NCI-H526 (cell line): ENCODE measurements at places on chromosomes 7 and 10.

DNA sequence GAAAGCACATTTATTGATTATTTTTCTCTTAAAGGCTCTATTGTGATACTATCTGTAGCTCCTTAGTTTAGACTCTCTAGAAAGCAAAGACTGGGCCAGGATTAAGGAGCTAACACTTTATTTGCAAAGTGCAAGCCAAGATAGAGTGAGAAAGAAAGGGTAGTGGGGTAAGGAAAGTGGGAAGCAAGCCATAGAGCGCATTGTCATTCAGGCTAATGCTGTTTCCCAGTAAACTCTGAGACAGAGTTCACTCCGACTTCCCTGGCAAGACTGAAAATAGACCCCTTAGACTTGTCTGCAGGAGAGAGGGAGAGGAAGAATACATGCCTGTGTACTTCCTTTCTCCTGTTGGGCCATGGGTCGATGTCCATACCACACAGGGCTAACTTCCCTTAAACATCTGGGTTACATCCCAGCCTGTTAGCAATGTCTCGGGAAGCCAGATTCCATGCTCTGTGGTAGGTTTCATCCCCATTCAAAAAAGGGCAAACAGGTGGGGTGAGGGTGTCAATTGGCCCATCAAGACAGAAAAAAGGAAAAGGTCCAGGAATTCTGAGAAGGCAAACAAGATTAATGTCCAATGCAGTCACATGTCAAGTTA lies 875.8 kb upstream of the CELF2 start:
- DNase-seq, result no peak

DNA sequence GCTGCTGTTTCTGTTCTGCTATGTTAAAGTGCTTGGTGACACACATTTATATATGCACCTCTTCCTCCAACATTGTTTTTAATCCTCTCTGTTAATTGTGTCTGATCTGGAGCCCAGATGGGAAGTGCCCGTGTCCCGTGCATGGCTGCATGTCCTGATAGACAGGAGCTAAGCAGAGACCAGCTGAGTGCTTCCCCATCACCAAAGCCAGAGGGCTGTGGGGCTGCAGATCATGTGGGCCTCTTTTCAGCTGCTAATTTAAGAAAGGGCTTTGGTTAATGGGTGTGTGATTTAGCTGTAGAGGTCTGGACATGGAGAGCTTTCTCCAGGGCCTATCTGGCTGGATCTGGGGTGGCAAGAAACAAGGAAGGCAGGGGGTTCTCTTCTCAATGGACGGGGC lies 96.5 kb upstream of the NPS start:
- DNase-seq, result no peak

DNA sequence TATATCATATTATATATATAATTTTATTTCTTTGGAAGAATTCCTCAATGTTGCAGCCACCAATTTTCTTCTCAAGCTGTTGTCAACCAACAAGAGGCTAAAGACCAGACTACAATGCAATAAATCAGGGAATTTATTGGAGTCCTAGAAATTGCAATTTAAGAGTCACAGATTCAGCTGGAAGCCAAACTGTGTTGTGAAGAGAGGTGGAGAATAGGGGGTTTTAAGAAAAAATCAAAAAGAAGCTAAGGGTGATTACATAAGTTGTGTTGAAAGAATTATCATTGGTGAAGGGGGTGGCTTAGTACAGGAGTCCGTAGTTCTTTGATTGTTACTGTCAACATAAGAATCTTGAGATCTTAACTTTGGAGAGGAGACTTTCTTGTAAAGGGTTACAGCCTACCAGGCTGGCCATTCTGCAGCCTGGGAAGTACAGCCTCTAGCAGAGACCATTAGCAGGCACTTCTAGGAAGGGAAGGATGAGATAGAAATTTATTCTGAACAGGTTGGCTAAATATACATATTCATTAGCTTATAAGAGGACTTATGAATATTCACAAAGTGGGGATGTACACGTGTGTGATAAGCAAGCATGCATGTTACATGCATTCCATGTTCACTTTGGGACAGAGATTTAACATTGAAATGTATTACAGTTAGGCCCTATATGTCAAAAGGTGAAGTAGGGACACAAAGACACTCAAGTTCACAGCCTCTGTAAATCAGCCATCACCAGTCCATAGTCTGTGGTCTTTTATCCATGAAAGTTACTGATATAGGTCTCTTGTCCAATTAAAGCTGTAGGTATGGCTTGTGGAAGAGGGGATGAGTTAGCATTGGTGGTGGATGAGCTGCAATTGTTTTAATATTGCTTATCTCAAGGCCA lies 8.3 kb upstream of the TMEM168 start:
- DNase-seq, result no peak

DNA sequence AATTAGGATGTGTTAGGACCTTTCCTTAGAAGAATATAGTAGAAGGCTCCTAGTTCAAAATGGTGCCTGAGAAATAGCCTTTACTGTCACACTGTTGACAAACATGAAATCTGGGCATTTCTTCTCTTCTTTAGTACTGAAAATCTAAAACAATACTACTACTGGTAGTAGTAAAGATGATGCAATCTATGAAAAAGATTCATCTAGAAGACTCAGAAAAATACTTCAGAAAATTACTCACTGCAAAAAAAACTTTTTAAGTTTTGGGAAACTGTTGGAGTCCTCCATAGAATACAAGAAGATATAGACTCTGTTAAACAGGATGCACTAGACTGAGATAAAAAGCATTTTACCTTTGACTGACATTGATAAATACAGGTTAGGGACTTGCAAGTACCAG lies 67.1 kb downstream of the NRF1 start:
- no peak for DNase-seq

- no peak for DNase-seq
These were observed 141.8 kb downstream of the C7orf25 start for GRCh38 chr7:42770114-42770513.

DNA sequence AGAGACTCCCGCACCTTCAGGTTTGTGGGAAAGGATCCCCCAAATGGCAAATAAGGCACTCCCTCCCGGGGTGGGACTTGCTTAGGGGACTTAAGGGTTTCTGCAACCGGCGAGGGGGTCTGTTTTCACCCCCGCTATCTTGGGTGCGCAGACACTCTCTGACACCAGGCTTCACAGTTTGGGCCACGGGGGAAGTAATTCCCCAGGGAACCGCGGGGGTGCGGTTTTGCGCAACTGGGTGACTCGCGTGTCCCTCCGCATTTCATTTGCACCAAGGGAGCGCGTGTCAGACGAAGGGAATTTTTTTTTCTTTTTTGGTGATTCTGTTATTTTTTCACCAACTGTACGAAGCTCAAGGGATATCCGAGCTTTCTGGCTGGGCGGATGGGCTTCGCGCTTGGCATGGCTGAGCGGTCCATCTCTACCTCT lies 1.7 kb downstream of the GRM8 start:
- no peak for DNase-seq

- DNase-seq, result no peak
These were observed 2.3 kb upstream of the CYTH3 start for GRCh38 chr7:6274743-6275142.

- DNase-seq, result no peak
These were observed 271.3 kb downstream of the STK31 start for GRCh38 chr7:23981314-23981713.

DNA sequence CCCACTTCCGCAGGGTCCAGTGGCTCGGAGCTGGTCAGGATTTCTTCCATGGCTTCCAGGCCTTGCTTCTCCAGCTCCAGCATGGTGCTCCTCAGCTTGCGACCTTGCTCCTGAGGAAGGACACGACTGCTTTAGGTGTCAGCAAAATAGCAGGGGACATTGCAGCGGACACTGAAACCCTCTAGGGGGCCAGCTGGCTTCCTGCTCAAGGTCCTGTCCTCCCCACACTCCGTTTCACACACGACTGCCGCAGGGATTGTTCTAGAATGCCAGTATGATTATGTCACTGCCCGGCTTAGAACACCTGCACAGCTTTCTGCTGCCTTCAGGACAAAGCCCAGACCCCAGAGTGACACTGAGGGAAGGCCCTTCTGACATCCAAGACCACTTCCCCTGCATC lies 65.6 kb downstream of the SCRN1 start:
- no peak for DNase-seq

GRCh38 chr10:71351628-71352319 lies 32.7 kb downstream of the SLC29A3 start:
- DNase-seq, result no peak

- DNase-seq, result no peak
These were observed 2.5 kb downstream of the PGAM2 start for GRCh38 chr7:44062903-44063295.

DNA sequence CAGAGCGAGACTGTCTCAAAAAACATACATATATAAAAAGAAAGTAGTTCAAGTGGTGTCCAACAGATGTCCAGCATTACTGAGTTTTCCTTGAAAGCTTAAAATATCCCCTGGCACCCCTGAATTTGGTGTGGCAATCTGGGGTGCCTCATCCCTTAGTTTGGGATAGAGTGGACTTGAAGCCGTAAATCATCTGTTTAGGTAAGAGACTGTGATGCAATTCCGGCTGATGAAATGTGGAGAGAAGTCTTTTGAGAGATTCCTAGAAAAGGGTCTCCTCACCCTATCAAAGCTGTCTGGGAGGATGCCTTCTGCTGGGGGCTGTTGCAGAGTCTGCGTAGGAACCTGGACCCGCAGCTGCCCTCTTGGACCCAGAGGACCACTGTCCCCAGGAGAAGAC lies 408.0 kb downstream of the RPS24 start:
- DNase-seq, result no peak

DNA sequence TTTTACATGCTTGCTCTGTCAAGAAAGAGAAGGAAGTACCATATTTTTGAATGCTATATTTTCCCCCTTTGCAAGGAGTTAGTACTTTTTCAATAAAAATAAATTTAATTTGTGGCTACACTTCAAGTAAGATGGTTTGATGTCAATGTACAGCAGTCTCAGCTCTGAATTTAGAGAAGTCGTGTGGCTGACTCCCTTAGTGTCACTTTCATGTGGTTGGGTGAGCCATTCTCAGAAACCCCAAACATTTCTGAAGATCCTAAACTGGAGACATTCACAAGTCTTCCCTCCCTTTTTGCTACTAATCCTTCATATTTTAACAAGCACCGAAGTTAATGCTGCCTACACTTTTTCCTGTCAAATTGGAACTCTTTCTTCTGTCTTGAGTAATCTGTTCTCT lies 244.4 kb downstream of the DYNC1I1 start:
- DNase-seq, result no peak

DNA sequence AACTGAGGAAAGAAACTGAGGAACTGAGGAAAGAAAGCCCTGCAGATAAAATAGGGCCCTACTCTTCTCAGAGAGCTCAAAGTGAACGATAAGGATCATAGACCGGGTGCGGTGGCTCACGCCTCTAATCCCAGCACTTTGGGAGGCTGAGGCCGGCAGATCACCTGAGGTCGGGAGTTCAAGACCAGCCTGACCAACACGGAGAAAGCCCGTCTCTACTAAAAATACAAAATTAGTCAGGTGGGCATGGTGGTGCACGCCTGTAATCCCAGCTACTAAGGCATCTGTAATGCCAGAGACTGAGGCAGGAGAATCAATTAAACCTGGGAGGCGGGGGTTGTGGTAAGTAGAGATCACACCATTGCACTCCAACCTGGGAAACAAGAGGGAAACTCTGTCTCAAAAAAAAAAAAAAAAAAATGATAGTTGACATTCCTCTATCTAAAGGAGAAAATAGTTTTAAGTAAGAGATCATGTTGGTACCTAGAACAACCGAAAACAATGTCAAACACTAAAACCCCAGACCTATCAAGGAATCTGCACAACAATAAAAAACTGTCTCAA lies 2.5 kb downstream of the MKRN1 start:
- no peak for DNase-seq

GRCh38 chr7:123581162-123581459 lies 20.5 kb upstream of the ASB15 start:
- no peak for DNase-seq

GRCh38 chr7:98133181-98133580 lies 26.5 kb downstream of the LMTK2 start:
- no peak for DNase-seq

DNA sequence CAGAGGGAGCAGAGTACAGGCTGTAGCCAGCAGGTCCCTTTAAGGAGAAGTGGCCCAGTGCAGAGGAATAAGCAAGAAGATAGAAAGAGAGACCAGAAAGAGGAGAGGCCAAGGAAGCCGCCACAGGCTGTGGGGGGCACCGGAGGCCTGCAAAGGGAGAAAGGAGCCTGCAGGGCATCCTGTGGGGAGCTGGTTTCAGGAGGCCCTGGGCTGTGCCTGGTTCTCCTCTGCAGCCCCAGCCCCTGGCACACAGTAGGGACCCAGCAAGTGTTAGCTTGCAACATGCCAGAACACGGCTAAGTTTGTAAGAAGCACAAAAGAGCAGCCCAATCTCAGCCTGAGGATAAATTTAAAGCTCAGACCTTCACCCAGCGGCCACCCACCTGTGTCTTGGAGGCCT lies 12.3 kb upstream of the C10orf71 start:
- no peak for DNase-seq

GRCh38 chr10:132897516-132898381 lies 44.6 kb downstream of the CFAP46 start:
- DNase-seq, result no peak

- DNase-seq, result no peak
These were observed 101.9 kb downstream of the EXOC4 start for GRCh38 chr7:133354546-133355324.

GRCh38 chr7:111605246-111605645 lies 43.0 kb upstream of the IMMP2L start:
- DNase-seq, result no peak
